Activated T-helper 1 cell treated with anti-CD3 and anti-CD28 coated beads, Interleukin-12 subunit alpha, Interleukin-12 subunit beta, Interleukin-2, Interleukin-4 antibody, amounts not matched to agents 30 ng/mL and 10 ng/mL and 1 ng/mL, durations not matched to agents 14 hours and 24 hours and 36 hours (primary cell): ENCODE measurements at places on chromosomes 11 and 22.

- no peak for DNase-seq
These were observed 17.6 kb downstream of the RNF185 start for GRCh38 chr22:31177420-31178162.

DNA sequence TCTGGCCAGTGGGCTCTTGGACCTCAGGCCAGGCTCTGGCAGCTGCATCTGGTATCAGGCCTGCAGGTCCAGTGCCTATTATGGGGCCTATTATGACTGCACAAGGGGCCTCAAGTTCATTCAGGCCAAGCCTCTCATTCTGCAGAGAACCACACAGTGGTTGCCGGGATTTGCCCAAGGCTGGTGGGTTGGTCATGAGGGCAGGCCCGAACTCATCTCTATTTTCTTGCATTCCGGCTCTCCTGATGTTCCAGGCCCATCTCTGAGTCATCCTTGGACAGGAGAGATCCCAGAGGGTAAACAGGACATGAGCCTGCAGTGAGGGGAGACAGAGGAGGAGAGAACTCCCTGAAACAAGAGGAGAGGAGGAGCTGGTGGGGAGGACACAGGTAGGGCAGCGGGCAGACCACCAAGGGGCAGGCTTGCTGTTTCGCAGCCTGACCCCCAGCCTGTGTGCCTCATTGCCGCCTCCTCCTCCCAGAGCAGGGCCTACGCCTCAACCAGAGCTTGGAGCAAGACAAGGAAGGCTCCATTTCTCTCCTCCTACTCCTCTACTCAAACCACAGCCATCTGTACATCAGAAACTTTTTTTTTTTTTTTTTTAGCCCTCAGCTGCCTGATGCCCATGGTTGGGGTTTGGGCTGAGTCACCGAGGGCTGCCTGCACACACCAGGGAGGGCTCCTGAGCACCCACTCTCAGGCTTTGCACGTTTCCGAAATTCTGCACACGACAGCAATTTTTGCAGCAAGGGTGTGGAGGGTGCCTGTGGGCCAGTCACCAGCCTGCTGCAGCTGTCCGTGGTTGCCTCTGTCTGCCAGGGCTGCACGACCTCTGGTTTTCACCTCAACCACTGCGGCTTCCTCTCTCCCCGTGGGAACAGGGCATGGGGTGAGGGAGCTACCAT, 12.7 kb upstream of the TREH start:
- DNase-seq = peak; percentile 33

- DNase-seq = no peak
These were observed 2.6 kb downstream of the C11orf21 start for GRCh38 chr11:2298795-2299761.

DNA sequence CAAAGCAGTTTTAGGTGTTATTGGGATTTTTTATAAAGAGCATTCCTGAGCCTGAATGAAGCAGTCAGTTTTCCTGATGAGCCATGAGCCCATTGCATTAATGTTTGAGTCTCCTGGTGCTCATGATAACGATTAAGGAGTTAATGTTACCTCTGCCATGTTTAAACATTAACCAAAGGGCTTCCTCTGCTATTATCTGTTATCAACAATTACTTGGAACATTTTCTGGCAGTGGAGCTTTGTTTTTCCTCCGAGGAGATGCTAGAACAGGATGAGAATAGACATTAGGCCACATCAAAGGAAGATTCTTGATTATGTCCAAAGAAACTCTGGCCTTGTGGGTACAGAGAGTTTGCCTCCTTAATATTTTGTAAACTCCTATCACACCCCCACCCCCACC, 49.9 kb downstream of the ZNRF3 start:
- DNase-seq = no peak

GRCh38 chr11:79950172-79950571, 509.3 kb upstream of the TENM4 start:
- DNase-seq = no peak

DNA sequence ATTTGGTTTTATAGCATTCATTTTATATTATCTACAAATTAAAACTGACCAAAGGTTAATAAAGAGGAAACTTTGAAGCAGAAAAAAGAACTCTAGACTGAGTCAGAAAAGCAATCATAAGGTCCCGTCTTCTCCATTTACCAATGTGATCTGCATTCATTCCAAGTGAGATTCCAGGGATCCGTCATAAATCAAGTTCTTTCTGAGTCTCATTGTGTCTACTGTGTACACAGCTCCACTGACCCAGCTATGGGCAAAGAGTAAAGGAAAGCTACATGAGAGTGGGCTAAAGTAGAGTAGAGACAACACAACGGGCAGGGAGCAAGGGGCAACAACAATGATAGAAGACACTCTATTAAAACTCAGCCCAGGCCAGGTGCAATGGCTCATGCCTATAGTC, 15.3 kb downstream of the FAM168A start:
- no peak for DNase-seq

GRCh38 chr11:81165164-81165563, 1568.5 kb downstream of the FAM181B start:
- no peak for DNase-seq

DNA sequence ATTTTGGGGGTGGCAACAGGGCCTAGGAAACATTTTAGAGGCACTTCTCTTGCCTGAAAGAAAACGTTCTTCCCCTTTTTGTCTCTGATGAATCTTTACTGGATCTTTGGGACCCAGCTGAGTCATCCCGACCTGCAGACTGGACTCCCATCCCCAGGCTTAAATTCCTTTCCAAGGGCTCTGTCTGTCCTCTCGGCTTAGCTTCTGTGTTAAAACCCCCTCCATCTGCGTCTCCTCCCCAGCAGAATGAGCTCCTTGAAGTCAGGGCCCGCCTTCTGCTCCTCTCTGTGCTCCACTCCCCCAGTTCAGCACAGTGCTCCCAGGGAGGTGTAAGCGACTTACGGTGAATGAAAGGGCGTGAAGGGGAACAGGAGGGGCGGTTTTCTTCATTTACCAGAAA, 895 bp upstream of the DAGLA start:
- DNase-seq = no peak

DNA sequence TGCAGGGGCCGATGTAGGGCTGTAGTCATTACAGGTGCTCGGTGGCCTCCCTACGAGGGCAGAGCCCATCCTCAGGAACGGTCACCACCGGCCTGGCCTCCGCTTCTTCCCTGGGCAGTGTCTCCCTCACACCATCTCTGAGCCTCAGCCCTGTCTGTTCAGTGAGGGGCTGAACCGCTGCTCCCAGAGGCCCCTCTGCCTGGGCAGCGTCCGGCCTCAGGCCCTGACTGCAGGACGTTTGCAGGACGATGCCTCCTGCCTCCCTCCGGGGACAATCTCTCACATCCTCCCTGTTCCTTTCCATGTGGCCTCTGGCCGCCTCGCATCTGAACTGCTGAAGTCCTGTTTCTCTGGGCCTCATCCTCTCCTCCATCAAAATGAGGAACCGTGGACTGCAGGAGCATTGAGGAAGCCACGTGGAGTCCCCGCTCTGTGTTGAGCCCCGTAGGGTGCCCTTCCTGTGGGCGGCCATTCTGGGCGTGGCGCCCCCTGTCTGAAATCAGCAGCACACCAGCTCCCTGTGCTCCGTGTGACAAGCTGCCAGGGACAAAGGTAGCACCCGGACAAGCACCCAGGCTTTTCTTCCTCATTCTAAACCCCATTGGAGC, 933.5 kb downstream of the BRD1 start:
- DNase-seq = no peak

GRCh38 chr22:43754176-43754575, 57.9 kb downstream of the EFCAB6 start:
- no peak for DNase-seq

- no peak for DNase-seq
These were observed 7.6 kb upstream of the KCTD14 start for GRCh38 chr11:78030429-78031325.

GRCh38 chr11:60240662-60241061, 2.3 kb downstream of the MS4A4E start:
- no peak for DNase-seq

DNA sequence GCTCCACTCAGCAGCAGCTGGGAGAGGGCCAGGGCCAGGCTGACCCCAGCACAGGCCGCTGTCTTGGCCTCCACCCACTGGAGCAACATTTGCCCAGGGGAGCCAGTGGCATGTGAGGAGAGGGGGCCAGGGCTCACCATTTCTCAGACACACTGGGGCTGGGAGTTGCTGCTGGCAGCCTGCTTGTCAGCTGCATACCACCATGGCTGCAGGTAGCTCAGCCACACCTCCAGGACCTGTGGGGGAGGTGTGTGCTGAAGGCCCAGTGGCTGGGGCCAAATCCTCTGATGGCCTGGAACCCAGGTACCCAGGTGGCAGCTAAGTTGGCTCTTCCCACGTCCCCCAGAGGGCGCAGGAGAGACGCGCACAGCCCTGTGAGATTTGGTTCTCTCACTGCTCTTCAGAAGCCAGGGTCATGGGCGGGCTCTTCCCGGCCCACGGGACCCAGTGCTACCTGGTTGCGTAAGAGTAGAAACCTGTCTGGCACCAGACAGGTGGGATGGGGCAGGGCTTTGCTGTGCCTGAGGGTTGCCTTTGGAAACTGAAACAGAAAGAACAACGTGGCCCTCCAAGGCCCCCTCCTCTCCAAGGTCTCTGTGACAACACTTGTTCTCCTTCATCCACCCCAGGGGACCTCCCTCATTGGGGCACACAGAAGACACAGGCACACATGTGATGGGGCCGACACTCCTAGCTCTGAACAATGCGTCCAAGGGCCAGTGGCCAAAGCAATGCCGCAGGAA, 98.8 kb downstream of the MED15 start:
- peak; percentile 42 for DNase-seq

GRCh38 chr11:109209572-109209971, 212.4 kb upstream of the C11orf87 start:
- no peak for DNase-seq

GRCh38 chr11:69423611-69424385, 57.7 kb upstream of the LINC01488 start:
- DNase-seq = no peak

- DNase-seq = no peak
These were observed 2.9 kb upstream of the BTBD10 start for GRCh38 chr11:13465909-13466371.

DNA sequence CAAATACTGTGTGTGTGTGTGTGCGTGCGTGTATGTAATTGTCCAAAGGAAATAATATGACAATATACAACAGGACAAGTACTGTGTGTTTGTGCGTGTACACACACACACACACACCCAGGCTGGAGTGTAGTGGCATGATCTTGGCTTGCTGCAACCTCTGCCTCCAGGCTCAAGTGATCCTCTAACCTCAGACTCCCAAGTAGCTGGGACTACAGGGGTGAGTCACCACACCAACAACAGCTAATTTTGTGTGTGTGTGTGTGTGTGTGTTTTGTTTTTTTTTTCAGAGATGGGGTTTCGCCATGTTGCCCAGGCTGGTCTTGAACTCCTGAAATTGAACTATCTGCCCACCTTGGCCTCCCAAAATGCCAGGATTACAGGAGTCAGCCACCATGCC, 61.5 kb downstream of the NUP98 start:
- DNase-seq = no peak

GRCh38 chr11:61654397-61654829, 25.8 kb upstream of the DAGLA start:
- no peak for DNase-seq

GRCh38 chr11:44597358-44598012, 32.0 kb downstream of the CD82 start:
- DNase-seq = no peak

- DNase-seq = no peak
These were observed 47.0 kb downstream of the TNRC6B start for GRCh38 chr22:40224702-40225101.

GRCh38 chr11:72069200-72069599, 11.1 kb downstream of the NUMA1 start:
- DNase-seq = no peak

DNA sequence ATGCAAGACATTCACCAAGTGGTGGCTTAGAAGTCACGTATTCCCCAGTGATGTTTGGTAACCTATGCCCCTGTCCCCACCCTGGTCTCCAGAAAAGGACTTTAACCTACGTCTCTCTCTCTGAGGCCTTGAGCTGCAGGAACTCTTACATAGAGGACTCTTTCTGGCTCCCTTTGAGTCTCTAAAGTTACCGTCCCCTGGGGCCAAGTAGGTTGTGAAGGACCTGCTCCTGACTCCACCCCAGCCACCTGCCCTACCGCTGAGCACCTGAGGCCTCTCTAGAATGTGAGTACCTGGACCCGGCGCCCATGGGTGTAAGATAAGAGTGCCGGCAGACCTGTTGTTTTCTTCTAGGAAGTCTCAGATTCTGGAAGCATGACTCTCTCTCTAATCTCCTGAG, 95.4 kb downstream of the TIMP3 start:
- no peak for DNase-seq

- no peak for DNase-seq
These were observed 61.5 kb upstream of the PITPNB start for GRCh38 chr22:27980424-27981148.

DNA sequence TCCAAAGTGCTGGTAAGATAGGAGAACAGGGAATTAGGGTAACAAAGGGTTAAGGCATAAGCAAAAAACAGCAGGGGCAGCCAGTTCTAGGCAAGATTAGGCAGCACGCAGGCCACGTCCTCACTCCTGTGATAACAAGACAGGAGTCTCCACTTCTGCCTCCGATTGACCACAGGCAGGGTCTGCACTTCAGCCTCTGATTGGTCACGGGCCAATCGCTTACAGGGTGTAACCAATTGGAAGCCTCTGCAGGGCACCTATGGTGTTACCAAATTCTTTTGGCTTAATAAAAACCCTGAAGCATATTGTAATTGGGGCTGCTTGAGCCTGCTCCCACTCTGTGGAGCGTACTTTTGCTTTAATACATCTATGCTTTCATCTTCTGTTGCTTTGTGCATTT, 12.2 kb upstream of the GSTP1 start:
- no peak for DNase-seq

DNA sequence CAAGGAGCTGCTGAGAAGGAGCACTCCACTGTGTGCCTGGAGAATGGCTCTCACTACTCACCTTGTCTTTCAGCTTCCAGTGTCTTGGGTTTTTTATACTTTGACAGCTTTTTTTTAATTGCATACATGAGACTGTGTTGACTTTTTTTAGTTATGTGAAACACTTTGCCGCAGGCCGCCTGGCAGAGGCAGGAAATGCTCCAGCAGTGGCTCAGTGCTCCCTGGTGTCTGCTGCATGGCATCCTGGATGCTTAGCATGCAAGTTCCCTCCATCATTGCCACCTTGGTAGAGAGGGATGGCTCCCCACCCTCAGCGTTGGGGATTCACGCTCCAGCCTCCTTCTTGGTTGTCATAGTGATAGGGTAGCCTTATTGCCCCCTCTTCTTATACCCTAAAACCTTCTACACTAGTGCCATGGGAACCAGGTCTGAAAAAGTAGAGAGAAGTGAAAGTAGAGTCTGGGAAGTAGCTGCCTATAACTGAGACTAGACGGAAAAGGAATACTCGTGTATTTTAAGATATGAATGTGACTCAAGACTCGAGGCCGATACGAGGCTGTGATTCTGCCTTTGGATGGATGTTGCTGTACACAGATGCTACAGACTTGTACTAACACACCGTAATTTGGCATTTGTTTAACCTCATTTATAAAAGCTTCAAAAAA, 72.6 kb downstream of the NCAPD3 start:
- no peak for DNase-seq

GRCh38 chr22:29231971-29232959, 26.6 kb downstream of the EMID1 start:
- DNase-seq = no peak
